Mesenteric fat pad (tissue), 1 donor: ENCODE measurements at places on chromosomes 5 and 9. TPM values are rescaled to one million over a fixed set of nuclear protein-coding genes. Genes with fewer than 3 reads are reported as not detected.

DNA sequence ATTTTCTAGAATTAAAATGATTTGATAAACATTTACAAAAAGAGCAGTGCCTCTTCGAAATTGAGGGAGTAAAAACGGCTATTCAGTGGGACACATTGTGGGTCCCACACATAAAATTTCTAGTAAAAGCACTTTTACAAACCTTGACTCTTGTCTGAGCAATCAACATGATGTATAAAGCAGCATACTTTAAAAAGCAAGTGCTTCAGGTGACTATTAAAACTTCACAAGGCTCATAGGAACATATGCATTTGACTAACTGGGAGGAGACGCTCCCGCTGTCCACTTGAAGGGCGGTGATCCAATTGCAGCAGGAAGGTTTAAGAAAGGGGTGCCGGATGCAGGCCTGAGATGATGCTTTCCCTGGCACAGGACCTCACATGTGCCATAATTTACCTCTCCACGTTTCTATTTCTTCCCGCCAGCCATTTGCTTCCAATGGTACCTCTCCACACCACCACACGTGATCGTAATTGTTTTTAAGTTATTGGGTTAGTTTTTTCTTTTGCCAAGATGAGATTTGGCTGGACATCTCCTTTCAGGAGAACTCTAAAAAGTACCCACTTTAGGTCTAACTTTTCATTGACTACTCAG, 1.8 kb downstream of the MCTP1 start:
- no peak for DNase-seq

- DNase-seq: no peak
Measured at GRCh38 chr5:103263054-103263453, 4.5 kb downstream of the MACIR start.

GRCh38 chr5:126383246-126383645, 40.0 kb upstream of the GRAMD2B start:
- DNase-seq: no peak

DNA sequence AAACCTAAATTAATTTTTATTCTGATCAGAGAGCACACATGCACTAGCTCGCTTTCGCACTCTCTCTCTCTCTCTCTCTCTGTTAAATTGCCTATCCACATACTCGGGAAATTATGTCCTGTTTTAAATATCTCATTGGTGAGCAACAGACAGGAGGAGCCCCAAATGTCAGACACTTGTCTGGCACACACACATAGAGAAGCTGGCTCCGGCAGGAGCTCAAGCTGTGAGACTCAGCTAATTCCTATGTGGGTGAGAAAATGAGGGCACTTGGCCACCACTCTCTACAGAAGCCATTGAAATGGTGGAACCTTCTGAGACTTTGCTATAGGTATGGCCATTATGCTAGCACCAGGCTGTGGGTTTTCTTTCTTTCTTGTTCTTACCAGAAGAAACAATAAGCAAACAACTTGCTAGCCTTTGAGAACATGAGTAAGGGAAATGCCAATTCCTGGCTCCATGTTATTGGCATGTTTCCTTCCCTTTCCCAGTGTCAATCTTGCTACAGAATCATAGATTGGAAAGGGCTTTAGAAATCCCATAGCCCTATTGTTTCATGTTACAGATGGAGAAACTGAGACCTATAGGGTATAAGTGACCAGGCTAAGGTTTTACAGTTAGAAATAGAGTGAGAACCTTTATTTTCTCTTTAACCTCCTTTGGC, 9.0 kb downstream of the RFX3 start:
- no peak for DNase-seq

GRCh38 chr5:99814321-99815063, 720.7 kb upstream of the FAM174A start:
- no peak for DNase-seq

CNTLN gene
- 7.1 TPM for total RNA-seq

IFNK gene
- not detected for total RNA-seq

GRCh38 chr5:8059337-8059736, 190.4 kb downstream of the MTRR start:
- DNase-seq: no peak

DNA sequence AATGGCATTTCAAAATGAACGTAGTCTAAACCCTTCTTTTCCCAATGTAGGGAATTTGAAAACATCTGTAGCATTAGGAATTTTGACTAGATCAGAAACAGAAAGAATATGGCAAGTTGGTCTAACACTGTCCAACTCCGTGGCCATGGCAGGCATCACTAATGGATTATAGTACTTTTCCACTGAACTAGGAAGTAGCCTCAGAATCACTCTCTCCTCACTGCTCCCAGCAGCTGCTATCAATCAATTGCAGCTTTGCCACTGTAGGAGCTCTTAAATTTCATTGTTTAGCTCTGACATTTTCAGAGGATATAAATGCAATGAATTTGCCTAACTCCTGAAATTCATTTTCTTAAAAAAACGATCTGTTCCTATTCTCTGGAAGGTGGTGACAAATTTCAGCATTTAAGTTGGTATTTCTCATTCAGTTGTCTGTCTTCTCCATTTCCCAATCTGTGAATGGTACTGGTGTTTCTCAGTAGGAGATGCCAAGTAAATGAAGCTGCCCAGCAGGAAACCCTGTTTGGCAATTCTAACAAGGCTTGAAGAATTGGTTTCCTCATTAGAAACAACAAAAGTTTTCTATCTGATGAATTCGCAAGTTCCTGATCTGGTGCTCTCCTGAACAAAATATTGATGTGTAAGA, 64.7 kb downstream of the TLR4 start:
- DNase-seq: no peak

- no peak for DNase-seq
Measured at GRCh38 chr9:1102642-1102970, 52.4 kb downstream of the DMRT2 start.

- DNase-seq: no peak
Measured at GRCh38 chr5:177508221-177508611, 1.4 kb downstream of the DOK3 start.

GRCh38 chr9:135085830-135086546, 1.5 kb upstream of the OLFM1 start:
- DNase-seq: no peak

DNA sequence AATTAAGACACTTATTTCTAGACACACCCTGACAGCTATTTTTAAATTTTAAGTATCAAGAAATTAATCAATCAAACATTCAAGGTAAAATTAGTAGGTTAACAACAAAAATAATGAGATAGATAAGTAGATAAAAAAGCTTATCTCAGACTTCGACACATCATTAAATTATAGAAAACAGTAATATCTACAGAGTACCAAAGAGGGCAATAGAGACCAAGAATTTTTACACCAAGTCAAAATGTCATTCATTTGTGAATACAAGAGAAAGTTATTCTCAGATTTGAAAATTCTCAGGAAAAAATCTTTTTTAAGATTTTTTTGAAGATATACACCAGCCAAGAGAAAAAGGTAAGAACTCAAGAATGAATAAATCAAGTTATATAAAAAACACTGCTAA, 445.6 kb downstream of the ACTL7B start:
- DNase-seq: no peak

GGTA1 gene
- total RNA-seq: 6.0 TPM

DNA sequence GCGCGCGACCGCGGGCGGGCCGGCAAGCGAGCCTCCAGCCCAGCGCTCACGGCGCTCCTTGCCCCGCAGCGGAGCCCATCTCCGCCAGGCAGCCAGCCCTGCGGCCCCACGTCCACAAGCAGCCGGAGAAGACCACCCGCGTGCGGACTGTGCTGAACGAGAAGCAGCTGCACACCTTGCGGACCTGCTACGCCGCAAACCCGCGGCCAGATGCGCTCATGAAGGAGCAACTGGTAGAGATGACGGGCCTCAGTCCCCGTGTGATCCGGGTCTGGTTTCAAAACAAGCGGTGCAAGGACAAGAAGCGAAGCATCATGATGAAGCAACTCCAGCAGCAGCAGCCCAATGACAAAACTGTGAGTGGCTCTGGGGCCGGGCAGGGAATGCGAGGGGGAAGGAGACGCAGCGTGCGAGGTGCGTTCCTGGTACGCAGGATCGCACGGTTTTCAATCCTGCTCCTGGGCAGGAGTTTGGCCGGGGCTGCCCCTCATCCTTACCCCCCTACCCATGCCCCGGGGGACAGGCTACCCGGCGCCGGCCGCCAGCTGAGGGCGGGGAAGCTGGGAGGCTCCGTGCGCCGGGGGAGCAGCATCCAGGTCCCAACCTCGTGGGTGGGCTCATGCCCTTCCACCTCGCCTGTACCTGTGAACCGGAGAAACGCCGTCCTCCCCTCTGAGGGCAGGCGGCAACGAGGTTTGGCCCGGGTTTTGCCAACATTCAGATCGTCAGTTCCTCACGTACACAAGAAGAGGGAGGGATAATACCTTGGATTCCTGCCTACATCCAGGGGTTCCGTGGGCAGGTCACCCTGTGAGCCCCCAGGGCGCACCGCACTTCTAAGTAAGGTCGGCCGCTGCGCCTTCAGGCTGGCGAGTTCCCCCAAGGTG, 6.6 kb downstream of the ISL1 start:
- DNase-seq: no peak

GRCh38 chr5:9733486-9733885, 103.3 kb upstream of the TAS2R1 start:
- no peak for DNase-seq

GRCh38 chr5:80703747-80704146, 49.0 kb upstream of the DHFR start:
- DNase-seq: no peak

PCDHB6 gene
- total RNA-seq: 0.48 TPM

C9orf153 gene
- 0.55 TPM for total RNA-seq

GRCh38 chr9:108552459-108553040, 303.2 kb downstream of the ACTL7B start:
- no peak for DNase-seq

DNA sequence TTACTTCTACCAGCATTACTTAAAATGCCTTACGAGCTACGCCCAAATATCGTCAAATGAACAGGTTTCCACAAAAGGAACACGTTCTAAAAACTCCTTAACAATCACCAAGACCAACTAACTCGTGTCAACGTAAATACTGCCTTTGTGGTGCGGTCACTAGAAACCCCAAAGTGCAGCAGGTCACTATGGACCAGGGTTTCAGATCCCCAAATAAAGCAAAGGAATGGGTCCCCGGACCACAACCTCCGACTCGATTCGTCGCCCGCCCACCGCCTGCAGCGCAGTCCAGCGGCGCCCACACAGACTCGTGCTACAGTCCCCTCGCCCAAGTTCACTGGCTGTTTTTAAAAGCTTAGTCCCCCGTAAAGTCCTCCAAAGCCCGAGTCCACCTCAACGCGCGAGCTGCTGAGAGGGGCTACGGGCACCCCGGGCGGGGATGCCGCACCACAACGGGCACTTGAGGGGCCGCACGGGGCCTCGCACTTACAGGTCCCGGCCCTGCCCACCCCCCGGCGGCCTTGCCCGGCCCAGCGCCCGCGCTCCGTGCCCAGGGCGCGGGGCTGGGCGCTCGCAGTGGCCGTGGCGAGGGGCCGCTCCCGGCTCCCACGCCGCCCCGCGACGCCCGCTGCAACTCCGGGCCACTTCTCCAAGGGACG, 1.1 kb downstream of the NFIB start:
- no peak for DNase-seq

NAIP gene
- 51.4 TPM for total RNA-seq

SMARCA2 gene
- total RNA-seq: 136 TPM

- DNase-seq: no peak
Measured at GRCh38 chr5:36897616-36898015, 21.0 kb downstream of the NIPBL start.

- peak; percentile 76 for DNase-seq
Measured at GRCh38 chr5:172540099-172540870, 86.0 kb upstream of the SH3PXD2B start.

STKLD1 gene
- total RNA-seq: not detected

ROPN1L gene
- 0.93 TPM for total RNA-seq

DNA sequence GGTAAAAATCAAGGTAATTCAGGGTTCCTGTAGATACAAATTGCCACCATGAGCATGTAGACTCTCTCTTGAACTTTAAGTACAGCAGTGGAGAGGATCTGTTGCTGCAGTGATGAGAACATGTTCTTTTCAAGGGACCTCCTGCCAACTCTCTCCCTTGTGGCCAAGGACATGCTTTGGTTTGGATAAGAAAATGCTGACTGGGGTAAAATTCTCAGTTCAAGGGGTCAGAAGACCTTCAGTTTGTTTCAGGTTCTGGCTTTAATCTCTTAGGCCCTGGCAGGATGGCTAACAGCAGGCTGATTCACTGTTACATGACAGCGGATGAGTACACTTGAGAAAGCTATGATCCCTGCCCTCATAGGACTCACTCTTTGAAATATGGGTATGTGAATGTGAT, 299.2 kb upstream of the NMUR2 start:
- DNase-seq: no peak
